ENCODE measurements at places on chromosomes 2 and 18.

DNA sequence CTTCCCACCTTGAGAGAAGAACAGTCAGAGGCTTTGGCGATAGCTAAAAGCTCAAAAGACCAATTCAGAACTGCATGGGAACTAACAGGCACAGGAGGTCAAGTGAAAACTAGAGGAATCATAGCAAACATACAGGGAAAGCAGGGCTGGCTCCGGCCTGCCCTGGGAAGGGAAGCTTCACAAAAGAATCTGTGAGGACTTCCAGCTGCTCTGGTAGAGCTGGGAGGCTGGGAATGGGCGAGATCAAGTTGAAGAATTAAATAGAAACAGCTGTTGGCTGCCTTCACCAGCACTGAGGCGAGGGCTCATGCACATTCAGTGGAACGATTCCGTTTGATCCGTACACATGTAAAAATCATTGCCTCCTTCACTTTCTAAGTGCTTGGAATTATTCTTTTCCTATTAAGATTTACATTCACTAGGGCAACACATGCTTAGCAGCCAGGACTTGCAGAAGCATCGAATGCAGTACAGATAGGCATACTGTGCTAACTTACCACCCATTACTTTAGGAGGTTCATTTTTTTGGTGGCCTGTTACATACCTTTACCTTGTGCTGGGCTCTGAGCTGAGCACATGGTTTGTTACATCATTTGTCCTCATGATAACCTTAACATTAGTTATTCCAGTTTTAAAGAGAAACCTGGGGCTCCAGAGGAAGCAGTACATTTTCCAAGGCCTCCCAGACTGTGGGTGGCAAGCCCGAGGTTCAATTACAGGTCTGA lies 125.4 kb upstream of the RNF152 start:
- no peak for DNase-seq

DNA sequence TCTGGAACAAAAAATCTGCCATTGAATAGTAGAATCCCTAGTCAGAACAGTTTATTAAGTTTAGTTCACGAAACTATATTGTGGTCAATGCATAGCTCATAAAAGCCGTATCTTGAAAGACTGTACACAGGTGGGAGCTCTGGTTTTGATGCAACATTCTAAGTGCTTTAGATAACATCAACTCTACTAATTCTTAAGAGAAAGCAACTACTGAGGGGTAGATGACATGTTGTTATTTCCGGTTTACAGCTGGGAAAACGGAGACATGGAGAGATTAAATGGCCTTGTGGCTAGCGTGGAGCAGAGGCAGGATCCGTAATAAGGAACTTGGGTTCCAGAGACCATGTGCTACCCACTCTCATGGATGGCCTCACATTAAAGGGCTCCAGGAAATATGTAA lies 4.2 kb upstream of the ITGA6 start:
- DNase-seq: no peak

DNA sequence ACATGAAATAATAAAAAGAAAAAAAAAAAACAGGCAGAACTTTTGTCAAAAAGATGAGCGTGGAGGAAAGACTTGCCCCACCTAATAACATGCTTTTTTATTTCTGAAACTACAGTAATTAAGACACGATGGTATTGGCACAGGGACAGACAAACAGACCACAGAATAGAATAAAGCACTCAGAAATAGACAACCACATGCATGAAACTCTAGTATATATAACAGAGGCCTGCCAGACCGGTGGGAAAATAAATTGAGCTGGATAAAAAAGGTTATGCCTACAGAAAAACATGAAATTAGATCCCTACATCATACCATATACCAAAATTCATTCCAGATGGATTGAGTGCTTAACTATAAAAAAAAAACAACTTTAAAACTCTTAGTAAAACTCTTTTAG lies 163.1 kb downstream of the NRP2 start:
- DNase-seq: no peak

DNA sequence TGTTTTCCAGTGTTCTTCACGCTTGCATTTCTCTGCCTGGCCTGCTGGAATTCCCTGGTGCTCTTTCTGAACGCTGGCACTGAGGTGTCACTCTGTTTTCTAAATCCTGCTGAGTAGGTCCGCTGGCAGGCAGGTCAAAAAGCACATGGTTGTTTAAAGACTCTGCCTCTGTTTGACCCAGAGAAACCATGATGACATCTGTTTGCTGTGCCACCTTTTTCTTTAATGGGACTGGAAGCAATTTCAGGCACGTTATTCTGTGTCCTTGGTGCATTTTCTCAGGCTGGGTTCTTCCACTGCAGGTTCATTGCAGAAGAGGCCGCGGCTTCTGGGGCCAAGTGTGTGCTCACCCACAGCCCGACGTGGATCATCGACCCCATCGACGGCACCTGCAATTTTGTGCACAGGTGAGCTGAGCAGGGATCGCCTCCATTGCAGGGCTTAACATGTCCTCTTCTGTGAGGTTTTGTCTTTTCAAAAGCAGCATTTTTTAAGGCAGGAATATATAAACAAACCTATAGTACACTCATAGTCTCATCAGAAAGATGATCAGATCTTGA lies 28.4 kb downstream of the IMPA2 start:
- DNase-seq: no peak

DNA sequence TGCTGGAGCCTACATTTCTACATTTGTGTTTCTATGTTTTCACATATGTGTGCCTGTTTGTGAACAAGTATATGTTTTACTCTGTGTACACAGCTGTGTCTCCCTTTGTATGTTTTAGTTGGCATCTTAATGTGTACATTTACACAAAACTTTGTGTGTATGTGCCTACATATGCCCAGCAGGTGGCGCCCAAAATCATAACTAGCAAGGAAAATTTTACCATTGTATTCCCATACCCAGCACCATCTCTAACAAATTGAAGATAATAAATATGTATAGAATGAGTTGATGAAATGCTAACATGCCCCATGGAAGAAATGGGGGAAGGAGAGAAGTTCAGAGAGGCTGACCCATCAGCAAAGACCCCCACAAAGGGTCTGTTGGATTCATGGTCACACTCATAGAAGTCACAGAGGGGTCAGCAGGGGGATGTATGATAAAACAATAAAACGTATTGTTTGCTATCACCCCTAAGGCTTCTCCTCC lies 48.1 kb downstream of the PKDCC start:
- peak; percentile 81 for DNase-seq

DNA sequence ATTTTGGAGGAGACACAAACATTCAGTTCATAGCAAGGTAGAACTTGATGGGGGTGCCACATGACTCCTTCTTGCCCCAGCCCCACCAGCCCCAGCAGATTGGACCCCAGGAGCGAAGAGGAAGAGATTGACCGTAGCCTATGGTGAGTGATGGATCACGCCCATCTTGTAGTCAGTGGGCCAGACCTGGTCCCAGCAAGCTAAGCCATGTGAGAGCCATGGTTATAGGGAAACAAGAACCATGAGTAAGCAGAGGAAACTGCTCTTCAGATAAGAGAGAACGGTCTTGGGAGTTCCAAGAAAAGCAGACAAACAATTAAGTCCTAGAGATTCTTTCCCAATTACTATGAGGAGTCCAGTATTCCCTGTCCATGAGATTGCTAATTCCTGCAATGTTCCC lies 4.6 kb upstream of the TCF4 start:
- no peak for DNase-seq

DNA sequence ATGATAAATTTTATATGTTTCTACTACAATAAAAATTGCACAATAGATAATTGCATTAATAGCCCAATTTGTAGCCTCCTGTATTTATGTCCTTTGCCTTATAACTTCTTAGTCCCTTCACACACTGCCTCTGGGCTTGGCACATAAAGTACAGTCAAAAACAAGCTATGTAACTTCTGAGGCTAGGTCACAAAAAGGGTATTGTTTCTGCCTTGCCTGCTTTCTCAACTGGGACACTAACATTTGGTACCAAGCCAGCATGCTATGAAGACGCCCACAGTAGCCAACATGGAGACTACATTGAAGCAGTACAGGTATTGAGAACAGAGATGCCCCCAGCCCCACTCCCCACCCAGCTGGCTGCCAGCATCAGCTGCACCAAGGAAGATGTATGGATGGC lies 5.4 kb upstream of the SLC3A1 start:
- DNase-seq: no peak
